ENCODE measurements at places on chromosomes 4 and X. TPM values are rescaled to one million over a fixed set of nuclear protein-coding genes. Genes with fewer than 3 reads are reported as not detected.

The GLRA3 gene
- not detected for total RNA-seq

The NUP62CL gene
- not detected for total RNA-seq

The BMX gene
- not detected for total RNA-seq

The MAMLD1 gene
- 3.0 TPM for total RNA-seq

The TMEM150C gene
- 1.5 TPM for total RNA-seq

The HTATSF1 gene
- total RNA-seq = 95.3 TPM

The HSFX3 gene
- 0.32 TPM for total RNA-seq

The PIR gene
- total RNA-seq = 7.3 TPM

The TEC gene
- 3.0 TPM for total RNA-seq

The NAP1L2 gene
- total RNA-seq = not detected

The IRS4 gene
- not detected for total RNA-seq

All from myocyte (in vitro differentiated cells).